ENCODE measurements at places on chromosomes 2 and 18. TPM values are rescaled to one million over a fixed set of nuclear protein-coding genes. Genes with fewer than 3 reads are reported as not detected.

ANO7 gene
- not detected for total RNA-seq

SERPINB11 gene
- under 0.01 TPM for total RNA-seq

TUBB8B gene
- total RNA-seq: under 0.01 TPM

PSTPIP2 gene
- 9.6 TPM for total RNA-seq

SEPTIN10 gene
- total RNA-seq: 94.4 TPM

SCYGR7 gene
- total RNA-seq: not detected

CDCA7 gene
- 3.8 TPM for total RNA-seq

SERPINB2 gene
- 182 TPM for total RNA-seq

AQP4 gene
- total RNA-seq: 0.14 TPM

CCDC85A gene
- total RNA-seq: not detected

GCG gene
- not detected for total RNA-seq

C2orf80 gene
- total RNA-seq: not detected

GRHL1 gene
- 32.5 TPM for total RNA-seq

HEATR5B gene
- 27.3 TPM for total RNA-seq

SOX11 gene
- under 0.01 TPM for total RNA-seq

IL37 gene
- not detected for total RNA-seq

All from nasal cavity respiratory epithelium epithelial cell of viscerocranial mucosa (primary cell).